ENCODE measurements at places on chromosomes 1 and 21. TPM values are rescaled to one million over a fixed set of nuclear protein-coding genes. Genes with fewer than 3 reads are reported as not detected.

KCNJ9 gene
- not detected for total RNA-seq

GRCh38 chr1:204348722-204349121 is 11.0 kb downstream of the PLEKHA6 start:
- no peak for DNase-seq

ACAP3 gene
- 41.2 TPM for total RNA-seq

DNA sequence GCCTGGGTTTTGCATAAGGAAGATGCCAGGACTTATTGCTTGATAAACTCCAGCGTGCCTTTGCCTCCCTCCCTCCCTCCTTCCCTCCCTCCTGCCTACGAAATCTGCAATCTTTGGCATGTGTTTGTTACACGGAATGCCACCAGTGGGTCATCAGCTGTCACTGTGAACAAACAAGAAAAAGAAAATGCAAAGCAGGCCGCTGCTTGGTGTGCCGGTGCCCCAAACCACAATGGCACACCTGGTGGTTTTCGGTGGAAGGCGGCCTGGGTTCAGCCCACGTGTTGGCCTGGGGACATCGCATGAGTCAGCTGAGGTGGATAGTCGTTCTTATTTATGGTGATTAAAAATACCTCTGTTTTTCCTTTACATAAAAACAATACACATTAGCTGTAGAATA is 16.3 kb upstream of the IFNLR1 start:
- DNase-seq: no peak

DNA sequence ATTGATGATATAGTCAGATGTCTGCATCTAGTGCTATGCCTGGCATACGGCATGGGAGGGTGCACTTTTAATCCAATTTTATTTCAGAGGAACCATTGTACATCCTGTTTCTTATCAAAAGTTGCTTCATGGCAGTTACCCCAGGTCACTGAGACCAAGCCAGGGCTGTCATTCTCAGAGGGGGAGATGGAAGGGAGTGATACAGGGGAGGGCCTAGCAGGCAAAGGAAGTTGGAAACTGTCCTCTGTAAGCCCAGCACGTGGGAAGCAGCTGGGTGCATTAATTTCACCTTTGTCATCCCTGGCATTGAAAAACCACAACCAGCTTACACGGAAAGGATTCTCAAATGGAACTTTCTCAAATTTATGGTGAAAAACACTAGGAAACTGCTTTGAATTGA is 458.7 kb upstream of the ADAMTS5 start:
- no peak for DNase-seq

DNA sequence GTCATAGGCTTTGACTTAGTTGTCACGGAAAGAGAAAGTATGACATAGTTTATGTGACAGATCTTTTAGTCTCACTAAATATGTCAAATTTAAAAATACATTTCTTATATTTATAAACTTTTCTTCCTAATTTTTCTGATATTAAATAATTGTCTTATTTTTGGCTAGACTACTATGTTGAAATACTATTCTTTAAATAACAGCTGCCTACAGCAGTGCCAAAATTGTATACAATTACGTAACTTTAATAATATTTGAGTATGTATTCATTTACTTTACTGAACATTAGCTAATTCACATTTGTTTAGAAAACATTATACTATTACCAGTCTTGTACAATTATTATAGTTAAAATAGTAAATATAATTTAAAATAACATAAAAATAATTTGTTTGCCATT is 137.4 kb downstream of the ADGRL4 start:
- no peak for DNase-seq

DNA sequence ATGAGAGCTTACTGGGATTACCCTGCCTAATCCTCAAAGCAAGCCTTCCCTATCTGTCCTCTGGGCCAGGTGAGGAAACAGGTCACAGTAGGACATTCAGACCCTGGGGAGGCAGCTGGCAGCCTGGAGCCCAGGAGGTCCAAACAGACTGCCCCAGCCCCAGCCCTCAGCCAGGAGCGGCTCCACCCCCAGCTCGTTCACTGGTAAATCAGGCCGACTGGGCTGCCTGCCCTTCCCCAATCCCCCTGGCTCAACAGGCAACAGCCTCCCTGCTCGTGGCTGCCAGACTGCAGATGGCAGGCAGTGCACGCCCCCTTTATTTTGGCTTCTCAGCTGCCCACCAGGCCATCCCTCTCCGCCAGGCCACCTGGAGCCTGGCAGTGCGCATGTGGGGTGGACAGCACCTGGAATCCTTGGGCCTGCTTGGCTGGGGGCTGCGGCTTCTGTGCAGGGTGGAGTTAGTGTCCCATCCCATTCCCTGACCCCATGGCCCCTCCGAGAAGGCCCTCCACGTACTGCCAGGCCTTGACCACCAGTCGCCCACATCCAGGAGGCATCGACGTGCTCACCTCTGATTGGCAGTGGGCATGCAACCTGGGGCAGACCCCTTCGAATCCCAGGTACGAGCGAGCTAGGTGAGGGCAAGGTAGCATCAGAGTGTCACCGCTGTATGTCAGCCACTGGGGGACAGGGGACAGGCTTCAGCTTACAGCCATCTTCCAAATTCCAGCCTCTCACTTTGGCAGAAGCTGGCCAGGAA is 11.2 kb upstream of the ZNF670 start:
- no peak for DNase-seq
